BJ (cell line): ENCODE measurements at places on chromosomes 2 and 18. TPM values are rescaled to one million over a fixed set of nuclear protein-coding genes. Genes with fewer than 3 reads are reported as not detected.
A peak's percentile ranks its signal among the peaks of the same experiment; 100 is the strongest.

The VWC2L gene
- polyA plus RNA-seq: not detected in 2 replicates

The FOXI3 gene
- polyA plus RNA-seq: not detected in 2 replicates

The RUFY4 gene
- not detected in 2 replicates for polyA plus RNA-seq

The COLEC11 gene
- 0.07 and 0.15 TPM in 2 replicates for polyA plus RNA-seq

The IL37 gene
- not detected in 2 replicates for polyA plus RNA-seq

The KDM3A gene
- 24.1 and 39.3 TPM in 2 replicates for polyA plus RNA-seq

- no peak for DNase-seq
Measured at GRCh38 chr18:58454406-58455061, 174.4 kb downstream of the ALPK2 start.

DNA sequence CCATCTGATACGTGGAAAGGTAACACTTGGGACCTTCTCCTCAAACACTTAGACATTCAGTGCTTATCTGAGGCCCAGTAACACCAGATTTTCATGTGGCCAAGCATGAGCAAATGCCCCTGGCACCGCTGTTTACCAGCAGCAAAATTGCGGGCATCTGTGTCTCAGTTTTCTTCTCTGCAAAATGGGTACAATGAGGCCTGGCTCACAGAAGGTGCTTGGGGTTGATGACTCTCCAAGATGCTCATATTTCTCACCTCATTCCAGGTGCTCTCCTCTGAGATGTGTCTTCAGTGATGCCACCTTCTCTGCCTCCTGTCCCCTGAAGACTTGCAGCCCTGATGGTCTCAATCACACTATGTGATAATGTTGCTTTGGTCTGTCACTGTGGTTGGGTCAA lies 321.7 kb downstream of the TSN start:
- no peak for DNase-seq

GRCh38 chr2:40130251-40130994 lies 321.5 kb downstream of the SLC8A1 start:
- DNase-seq: no peak

GRCh38 chr2:64963719-64964118 lies 25.5 kb upstream of the SLC1A4 start:
- no peak for DNase-seq

- no peak for DNase-seq
Measured at GRCh38 chr2:218985325-218986091, 524 bp upstream of the FEV start.

DNA sequence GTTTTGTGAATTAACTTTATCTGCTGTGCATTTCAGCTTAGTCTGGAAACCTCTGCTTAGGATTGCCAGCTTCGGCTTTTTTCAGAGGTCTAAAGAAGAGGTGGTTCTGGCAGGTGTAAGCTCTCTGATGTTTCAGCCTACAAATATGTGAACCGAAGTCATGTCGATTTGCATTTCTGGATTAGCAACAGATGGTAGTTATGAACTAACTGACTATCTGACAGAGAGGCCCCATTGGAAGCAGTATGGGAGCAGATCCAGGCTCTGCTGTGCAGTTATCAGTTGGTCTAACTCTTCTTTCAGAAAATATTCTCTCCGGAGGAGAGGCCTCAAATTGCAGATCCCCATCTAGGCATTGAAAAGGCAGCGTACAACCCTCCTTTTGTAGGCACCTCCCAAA lies 32.7 kb upstream of the SPRED2 start:
- no peak for DNase-seq

DNA sequence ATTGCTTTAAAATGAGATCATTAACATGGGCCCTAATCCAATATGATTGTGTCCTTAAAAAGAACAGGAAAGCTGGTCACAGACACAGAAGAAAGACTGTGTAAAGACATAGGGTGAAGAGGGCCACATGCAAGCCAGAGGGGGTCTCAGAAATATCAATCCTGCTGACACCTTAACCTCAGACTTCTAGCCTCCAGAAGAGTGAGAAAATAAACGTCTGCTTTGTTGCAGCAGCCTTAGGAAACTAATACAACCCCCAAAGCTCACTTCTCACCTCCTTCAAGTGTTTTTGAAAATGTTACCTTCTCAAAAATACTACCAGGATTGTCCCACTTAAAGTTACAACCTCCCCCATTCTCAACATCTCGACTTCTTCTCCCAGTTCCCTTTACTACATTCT lies 39.8 kb upstream of the SESTD1 start:
- no peak for DNase-seq

DNA sequence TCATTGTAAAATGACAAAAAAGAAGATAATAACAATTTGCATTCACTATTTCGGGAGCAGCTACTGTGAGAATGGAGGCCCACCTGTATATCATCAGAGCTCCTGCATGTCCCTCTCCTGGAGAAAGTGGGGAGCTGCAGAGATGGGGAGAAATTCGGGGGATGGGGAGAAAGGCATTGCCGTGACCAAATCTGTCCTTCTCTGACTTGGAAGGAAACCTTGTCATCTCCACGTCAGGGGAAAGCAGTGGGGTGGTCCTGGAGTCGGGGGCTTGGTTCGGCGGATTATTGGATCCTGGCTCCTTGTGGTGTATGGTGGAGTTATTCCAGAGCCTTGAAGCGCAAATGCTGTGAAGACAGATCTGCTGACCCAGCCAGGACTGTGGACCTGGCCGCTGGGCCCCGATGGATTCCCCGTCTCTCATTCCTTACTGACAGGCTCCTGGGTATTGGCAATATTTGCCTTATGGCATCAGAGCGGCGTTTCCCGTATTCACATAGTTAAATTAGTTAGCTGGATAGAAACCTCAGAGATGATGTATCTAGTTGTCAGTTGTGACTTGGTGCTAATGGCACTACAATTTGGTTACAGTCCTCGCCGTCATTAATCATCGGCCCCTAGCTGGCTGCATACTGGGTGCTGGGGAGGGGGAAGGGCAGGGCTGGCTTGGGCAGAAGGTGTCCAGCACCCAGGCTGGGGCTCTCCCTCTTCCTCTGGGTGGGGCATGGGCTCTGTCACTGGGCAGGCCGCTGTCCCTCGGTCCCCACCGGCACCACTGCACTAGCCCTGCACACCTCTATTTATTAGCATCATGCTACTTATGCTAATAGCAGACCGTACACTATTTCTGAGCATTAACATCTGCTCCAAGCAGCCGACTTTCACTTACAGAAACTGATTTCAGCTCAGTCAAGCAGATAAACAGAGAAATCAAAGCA lies 31.7 kb downstream of the CELF4 start:
- DNase-seq: no peak

DNA sequence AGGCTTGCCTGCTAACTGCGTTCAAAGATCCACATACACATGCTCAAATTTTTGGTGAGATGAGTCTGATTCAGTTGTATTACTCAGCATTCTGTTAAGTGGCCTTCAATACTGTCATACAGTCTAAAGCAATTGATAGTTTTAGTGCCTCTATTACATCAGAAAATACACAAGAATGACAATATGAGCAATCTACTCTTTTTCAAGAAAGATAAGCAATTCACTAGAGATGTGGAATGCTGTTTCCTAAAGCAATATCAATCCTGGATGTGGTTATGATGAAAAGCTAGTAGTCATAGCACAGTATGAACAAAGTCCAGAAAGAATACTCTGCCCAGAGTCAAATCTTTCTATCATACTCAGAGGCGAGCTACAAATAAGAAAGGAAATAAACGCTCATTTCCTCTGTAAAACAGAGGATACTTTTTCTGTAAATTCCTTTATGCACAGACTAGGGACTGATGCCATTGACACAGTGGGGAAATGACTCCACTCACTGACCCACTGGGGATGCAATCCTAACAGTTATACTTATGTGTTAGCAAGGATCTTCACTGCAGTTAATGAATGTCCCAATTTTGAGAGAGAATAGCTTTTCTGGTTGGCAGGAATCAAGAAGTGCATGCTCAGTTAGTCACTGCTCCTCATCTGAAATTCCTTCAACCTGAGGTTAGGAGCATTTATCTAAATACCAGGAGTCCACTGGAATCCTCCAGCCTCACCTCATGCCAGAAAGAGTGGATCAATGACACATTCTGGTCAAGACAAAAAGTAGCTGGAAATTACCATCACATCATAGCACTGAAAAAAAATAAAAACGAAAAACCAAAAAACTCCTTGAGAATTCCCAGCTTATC lies 83.3 kb downstream of the PDE11A start:
- no peak for DNase-seq

DNA sequence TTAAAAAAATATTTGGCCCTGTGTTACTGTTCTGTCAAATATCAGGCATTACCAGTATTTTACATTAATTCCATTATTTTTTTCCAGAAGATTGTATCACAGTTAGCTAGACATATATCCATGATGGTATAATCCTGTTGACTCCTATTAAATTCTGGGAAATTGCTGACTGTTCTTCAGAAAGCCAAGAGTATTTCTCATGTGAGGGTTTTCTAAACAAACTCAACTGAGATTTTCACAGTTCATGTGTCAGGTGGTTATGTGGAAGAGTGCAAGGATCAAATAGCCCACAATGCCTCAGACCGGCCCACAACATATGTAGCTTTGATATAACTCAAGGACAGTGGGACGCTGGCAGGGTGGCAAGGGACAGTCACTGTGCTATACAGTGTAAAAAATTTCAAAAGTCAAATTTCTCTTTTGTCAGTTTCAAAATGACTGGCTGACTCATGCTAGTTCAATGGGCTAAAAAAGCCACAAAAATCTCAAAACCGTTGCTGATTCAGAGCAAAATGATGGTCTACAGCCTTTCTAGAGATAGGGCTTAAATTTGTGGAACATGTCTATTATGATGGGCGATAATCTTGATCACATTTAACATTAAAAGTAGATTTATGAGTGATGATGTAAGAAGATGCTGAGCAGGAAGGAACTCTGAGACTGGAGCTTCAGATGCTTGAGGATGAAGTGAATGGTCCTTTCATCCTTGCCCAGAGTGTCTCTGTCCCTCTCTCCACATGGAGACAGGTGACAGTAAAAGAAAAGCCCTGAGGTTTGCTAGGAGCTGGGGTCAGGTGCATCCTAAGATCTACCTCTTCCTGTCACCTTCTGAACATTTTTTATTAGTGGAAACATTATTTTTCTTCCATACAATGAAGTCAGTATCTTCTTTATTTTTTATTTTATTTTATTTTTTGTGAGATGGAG lies 175.8 kb upstream of the PIEZO2 start:
- DNase-seq: peak; percentile 59

- no peak for DNase-seq
Measured at GRCh38 chr18:48669991-48670750, 131.3 kb downstream of the CTIF start.

GRCh38 chr18:60162388-60162787 lies 210.2 kb downstream of the MC4R start:
- DNase-seq: no peak

- no peak for DNase-seq
Measured at GRCh38 chr2:110827511-110827910, 95.1 kb downstream of the ACOXL start.

DNA sequence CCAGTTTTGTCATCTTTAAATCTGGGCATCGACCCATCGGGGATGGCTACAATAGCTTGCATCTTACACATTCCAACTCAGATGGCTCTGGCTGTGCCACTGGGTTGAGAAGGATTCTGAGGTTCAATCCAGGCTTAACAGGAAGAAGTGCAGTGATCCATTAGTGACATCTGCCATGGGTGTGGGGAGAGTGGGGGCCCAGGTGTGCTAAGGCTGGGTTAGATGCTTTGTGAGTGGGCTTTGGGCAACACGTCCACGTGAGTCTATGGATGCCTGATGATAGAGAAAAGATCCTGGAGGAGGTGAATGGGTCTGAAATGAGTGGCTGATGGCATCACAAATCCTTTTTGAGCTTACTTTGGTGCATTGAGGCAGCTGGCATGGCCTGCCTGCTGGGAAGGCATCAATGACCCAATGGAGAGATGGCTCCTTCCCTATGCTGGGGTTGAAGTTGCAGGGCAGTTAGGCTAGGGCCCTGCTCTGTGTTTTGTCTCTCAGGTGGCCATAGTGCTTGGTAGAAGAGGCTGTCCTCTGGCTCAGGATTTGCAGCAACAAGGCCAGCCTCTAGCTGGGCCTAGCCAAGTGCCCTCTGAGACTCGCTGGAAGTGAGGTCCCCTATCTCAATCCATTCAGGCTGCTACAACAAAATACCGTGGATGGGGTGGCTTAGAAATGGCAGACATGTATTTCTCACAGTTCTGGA lies 56.7 kb downstream of the HS1BP3 start:
- no peak for DNase-seq
